ENCODE measurements at places on chromosomes 1 and 21. TPM values are rescaled to one million over a fixed set of nuclear protein-coding genes. Genes with fewer than 3 reads are reported as not detected.

DNA sequence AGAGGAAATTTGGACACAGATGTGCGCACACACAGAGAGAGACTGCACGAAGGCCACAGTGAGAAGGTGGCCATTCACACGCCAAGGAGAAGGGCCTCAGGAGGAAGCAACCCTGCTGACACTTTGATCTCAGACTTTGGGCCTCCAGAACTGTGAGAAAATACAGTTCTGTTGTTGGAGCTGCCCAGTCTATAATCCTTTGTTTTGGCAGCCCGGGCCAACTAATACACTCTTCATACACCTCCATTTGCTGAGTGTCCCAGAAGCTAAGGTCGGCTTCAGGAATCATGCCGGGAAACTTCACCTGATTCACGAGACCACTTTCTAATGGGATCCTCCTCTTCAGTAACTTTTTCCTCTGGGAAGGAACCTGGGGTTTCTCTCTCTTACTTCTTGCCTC, 23.2 kb downstream of the HUNK start:
- no peak for DNase-seq

DNA sequence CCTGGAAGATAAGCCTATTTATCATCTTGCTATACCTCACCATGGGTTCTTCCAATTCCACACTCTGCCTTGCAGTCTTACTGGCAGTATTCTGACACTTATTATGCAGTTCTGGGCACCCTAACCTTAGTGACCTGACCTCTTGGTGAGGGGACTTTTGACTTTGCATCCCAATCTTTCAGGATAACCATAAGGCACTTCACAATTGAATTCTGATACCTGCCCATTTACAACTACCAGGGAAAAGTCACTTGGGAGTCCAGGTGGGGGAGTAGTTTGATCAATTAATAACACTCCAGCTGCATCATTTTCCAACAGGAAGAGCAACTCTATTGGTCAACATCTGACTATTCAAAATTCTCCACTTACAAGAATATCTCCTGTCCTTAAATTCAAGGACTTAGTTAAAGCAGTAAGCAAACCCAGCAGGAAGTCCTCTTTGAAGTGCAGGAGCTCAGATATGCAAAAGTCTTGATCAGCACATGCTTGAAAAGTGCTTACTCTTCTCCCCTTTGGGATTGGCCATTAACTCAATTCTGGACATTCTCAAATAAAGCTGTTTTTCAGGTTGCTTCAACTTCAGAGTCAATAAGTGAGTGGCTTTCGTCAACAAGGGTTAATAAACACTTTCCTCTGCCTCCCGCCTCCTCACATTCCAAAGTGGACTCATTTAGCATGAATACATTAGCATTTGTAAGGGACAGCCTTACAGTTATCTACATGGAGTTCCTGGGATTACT, 177.4 kb upstream of the NRIP1 start:
- no peak for DNase-seq

- DNase-seq: no peak
These were observed 5.7 kb downstream of the HSPG2 start for GRCh38 chr1:21931171-21932093.

GRCh38 chr21:40841524-40842196, 5.3 kb downstream of the DSCAM start:
- peak; percentile 58 for DNase-seq

GRCh38 chr1:65979136-65980044, 186.7 kb downstream of the PDE4B start:
- DNase-seq: no peak

DNA sequence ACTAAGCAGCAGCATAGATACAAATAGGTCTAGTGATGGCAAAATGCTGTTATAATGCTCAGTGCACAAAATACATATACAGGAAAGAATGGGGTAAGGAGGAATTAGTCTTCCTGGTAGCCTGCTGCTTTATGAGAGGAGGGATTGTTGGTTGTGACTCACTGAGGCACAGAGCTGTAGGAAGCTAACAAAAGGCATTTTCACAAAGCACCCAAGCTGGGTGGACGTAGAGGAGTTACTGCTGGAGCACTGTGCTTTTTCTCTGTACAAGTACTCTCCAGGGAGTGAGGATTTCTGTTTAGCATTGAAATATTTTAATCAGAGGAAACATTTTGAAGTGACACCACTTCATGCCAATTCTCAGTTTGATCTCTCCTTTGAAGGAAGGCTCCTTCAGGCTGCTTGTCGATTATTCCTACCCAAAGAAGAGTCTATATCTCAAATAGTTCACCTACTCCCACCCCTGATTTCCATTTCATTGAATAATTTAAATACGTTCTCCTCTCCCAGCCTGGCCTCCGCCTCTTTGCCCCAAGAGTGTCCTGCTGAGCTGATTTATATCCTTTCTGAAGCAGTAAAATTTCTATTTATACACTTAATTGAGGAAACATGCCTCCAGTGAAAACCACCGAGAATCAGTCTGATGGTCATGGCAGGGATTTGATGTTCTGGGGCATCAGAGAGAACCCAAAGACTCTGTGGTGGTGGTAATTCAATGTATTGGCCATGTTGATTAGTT, 271.9 kb downstream of the HHAT start:
- no peak for DNase-seq

DNA sequence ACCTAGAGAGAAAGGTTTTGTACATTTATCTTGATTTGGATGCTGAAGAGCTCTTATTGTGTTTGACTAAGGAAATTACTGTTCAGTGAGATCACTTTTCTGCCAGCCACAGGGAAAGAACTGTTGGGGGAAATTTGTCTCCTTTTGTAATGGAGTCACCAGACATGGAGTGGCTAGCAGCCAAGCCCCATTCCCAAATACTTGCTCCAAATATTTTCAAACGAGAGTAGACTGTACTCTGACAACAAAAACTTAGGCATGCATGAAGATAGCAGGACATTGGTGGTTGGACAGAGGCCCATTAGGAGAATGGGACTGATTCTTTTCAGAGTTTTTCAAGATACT, 21.1 kb downstream of the IPO9 start:
- no peak for DNase-seq

GRCh38 chr1:66809245-66809644, 8.2 kb upstream of the INSL5 start:
- DNase-seq: no peak

DNA sequence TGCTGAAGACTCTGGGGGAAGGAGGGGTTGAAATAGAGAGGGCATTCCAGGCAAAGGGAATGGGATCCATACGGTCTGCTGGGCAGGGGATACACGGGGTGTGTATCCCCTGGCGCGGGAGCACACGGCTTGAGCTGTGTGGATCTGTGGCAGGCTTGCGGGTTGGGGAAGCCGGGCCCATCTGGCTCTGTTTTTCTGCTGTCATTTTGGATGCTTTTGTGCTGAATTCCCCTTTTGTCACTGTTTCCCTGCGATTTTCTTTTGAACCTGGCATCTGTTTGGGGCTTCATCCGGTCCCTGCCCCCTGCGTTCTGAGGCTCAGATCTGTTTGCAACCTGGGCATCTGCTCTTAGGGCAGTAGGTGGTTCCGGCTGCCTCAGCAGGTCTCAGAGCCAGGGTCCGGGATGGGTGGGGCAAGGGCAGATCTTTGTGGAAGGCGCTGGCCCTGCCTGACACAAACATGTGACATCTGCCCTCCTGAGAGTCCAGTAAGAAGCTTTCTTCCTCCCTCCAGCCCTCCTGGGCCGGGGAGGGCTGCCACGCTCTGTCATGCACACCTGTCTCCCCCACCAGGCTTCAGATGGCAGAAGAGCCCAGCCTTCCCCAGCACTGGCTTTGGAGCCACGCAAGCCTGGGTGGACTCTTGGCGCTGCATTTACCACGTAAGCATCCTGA, 84.0 kb downstream of the IGSF21 start:
- DNase-seq: no peak

DNA sequence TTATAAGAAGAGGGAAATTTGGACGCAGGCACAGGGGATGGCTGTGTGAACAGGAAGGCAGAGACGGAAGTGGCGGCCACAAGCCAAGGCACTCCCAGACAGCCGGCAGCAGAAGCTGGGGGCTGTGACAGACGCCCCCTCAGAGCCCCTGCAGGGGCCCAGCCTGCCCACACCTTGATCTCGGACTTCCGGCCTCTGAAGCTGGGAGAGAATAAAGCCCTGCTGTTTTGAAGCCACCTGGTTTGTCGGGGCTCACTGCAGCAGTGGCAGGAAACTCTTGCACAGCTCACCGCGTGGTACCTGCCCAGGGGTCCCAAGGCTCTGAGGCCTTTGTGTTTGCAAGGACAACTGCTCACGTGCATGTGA, 13.7 kb downstream of the MEGF6 start:
- no peak for DNase-seq

- DNase-seq: no peak
These were observed 14.0 kb downstream of the ETS2 start for GRCh38 chr21:38819719-38820159.

GRCh38 chr1:172246521-172247390, 173.7 kb upstream of the C1orf105 start:
- DNase-seq: no peak

DNA sequence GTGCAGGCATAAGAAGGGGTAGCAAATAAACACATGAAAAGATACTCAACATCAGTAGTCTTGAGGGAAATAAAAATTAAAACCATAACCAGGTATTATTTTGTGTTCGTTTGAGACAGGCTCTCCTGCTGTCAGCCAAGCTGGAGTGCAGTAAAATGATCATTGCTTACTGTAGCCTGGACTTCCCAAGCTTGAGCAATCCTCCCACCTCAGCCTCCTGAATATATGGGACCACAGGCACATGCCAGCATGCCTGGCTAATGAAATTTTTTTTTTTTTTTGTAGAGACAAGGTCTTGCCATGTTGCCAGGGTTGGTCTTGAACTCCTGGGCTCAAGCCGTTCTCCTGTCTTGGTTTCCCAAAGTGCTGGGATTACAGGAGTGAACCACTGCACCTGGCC, 108.0 kb downstream of the DNM3 start:
- DNase-seq: no peak

- DNase-seq: no peak
These were observed 2.2 kb downstream of the RIPPLY3 start for GRCh38 chr21:37008724-37009123.

The MYOM3 gene
- total RNA-seq: 0.05 TPM

The NTMT2 gene
- not detected for total RNA-seq

The CELA3B gene
- not detected for total RNA-seq

The CATSPER4 gene
- total RNA-seq: not detected

The ASPM gene
- 0.17 TPM for total RNA-seq

The FMO5 gene
- total RNA-seq: 75.5 TPM

The TESK2 gene
- total RNA-seq: 8.2 TPM

The CCDC30 gene
- total RNA-seq: 1.7 TPM

The KDM1A gene
- 46.7 TPM for total RNA-seq

All from liver (tissue), 10 donors.